ENCODE measurements at places on chromosomes 6 and 20.

- no peak for DNase-seq
Measured at GRCh38 chr6:21208081-21208795, 385.3 kb upstream of the SOX4 start.

DNA sequence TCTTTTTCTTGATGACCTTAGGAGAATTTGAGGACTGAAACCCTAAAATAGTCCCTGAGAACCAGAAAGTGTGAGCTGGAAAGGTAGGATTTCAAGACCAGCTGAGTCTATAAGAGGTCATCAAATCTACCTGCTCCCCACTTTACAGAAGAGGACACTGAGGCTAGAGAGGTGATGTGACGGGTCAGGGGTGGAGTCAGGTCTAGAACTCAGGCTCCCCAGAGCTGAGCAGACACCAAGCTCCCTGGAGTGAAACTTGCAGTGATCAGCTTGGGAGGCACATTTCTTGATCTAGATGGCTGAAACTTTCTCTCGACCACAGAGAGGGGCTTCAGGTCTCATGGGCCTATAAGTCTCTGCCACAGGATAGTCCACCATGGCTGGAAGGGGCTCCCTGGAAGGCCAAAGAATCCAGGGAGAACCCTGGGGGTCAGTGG, 55.1 kb downstream of the HNF4A start:
- DNase-seq = no peak

DNA sequence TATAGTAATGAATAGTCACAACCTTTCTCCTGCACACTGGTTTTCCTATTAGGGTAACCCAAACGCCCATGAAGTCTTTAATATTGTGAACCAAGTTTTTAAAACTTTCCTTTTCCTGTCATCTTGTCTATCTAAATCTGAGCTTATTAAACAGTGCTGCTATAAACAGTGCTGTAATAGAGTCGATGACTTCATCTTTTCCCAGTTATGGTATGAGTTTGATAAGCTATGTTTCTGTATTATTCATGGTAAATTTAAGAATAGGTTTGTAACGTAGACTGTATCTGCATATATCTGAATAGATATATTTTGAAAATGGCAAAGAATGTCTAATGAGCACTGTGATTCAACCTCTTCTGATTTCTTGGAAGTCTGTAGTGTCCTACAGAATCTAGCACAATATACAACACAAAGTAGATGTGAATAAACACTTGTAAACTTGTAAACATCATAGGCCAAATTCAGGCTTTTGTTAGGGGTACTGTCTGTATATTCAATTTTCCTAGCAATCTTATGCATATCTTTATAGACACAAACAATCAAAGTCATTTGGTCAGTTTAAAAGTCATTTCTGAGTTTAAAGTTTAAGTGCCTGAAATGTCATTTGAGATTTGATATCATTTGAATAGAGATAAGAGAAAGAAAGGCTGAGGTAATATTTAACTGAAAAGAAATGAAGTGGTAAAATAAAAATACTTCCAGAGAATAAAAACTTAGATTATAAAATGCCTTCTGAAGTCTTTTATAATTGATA, 155.5 kb downstream of the PTPRK start:
- no peak for DNase-seq

- DNase-seq = no peak
Measured at GRCh38 chr6:8006208-8006607, 58.0 kb downstream of the BLOC1S5 start.

GRCh38 chr6:782141-782540, 89.2 kb upstream of the EXOC2 start:
- DNase-seq = no peak

DNA sequence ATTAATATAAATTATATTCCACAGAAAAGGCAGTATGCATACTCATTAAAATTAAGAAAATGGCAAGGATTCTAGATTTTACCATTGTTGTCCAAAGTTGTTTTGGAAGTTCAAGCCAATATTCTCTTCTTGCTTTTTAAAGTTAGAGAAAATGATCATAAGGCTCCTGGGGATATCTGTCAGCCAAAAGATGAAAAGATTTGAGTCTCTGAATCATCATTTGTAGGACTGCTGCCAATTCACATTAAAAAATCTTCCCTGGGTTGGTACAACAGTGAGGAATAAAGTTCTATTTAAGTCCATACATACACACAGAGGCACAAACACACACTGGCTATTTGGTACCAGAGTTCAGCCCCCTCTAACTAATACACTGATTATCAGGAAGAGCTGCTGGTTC, 620.1 kb downstream of the COL12A1 start:
- no peak for DNase-seq

- DNase-seq = no peak
Measured at GRCh38 chr20:44990425-44990824, 24.1 kb downstream of the STK4 start.

DNA sequence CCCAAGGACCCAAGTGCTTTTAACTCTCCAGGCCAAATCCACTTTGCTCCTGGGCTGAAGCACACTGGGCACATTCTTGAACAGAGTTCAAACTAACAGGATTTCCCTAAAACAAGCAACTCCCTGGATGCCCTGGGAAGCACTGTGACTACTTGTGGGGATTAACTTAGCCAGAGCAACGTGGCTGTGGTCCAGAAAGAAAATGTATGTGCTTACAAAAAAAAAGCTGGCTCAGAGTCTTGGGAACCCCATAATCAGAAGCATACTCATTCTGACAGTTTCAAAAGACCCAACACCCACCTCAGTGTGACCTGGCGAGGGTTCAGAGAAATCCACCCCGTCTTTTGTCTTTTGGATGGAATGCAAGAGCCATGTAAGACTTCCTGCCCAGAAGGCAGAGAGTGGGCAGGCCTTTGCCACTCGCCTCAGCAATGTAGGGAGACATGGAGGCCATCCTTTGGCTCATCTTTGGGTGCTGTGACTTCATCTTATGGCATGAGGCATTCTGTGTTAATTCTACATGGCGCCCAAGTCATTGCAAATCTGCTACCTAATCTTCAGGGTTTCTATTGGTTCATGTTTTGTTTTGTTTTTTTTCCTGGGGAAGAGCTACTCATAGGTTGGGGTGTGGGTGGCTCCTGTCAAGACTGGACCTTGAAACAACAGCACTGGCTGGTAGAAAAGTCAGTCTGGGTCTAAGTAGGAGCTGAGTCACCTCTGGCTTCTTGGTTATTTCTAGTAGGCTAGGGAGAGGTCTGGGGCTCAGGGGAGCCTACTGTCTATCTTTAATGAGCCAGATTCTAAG, 248.6 kb upstream of the SUPT3H start:
- no peak for DNase-seq

- DNase-seq = no peak
Measured at GRCh38 chr20:24935766-24936525, 13.1 kb upstream of the CST7 start.

DNA sequence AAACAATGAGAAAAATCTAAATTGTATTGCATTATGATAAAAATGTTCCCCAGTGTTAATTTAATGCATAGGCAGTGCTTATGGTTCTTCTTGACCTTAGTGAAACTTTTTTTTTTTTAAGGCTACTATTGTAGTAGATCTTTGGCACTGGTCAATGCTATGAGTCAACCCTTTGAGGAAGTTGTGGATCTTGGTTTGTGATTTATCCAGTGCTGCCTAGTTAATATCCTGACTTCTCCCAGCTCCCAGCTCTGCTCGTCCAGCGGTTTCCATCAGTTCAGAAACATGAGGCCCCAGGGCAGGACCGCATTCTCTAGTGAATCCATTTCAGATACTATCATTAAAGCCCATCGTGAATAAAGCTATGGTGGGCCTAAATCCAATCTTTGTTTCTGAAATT, 364.5 kb upstream of the JARID2 start:
- no peak for DNase-seq

DNA sequence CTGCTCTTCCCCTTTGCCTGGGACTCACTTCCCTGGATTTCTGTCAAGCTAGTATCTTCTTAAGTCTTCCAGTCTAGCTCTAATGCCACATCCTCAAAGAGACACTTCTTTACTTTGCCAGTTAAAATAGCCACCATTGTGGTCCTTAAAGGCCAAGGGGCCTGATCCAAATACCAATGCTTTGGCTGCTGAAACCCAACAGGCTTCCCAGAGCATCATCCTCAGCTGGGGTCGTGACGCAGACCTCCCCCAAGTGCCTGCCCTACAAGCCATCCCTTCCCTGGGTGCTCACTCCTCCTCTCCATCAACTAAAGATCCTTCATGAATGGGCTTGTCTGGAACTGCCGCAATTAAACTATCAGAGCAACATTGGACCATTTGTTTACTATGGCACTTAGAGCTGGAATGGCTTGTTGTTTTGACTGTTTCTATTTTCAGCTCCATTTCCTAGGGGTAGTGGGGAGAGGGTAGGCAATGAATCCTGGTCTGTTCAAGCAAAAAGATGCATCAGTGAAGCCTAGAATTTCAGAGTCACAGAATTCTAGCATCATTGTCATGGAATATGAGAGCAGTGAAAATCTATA, 79.6 kb upstream of the SIRPA start:
- no peak for DNase-seq

- DNase-seq = no peak
Measured at GRCh38 chr6:168127384-168127868, 48.4 kb upstream of the FRMD1 start.

DNA sequence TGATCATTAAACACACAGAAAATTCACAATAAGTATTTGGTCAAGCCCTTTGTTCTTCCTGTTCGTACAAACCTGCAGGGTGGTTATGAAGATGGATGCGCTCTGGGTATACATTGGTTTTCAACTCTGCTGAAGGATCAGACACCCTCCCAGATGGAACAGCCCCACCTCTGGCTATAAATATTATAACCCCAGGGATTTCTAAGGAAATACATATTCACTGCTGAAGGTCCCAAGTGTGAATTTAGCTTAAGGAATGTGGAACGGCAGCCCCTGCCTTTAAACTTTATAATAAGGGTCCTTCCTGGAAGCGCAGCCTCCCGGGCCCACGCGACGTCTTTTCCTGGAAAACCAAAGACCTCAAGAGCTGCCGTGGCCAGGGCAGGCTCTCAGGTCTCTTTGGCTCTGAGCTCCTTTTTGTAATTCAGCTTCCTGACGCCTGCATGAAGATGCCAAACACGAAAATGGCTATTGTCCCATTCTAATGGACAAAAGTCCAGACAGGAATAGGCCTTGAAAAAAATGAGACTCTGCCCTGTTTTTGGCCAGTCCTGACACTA, 172.4 kb upstream of the SSTR4 start:
- no peak for DNase-seq

GRCh38 chr6:72769459-72770125, 147.7 kb downstream of the KCNQ5 start:
- DNase-seq = no peak

DNA sequence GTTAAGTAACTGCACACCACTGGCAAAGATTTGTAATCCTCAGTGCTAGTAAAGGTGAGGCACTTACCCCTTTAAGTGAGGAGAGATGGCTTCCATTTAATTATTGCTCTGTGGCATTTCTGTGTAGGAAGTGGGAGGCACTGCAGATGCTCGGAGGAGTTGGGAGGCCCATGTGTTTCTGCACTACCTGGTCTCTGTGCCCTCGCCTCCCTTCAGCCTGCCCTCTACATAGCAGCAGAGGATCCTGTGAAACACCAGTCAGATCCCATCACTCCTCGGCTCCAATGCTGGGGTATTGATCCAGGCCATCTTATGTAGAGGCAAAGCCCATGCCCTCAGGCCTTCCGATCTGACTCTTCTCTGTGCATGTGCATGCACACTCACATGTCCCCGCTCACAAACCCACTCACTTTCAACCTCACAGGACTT, 67.0 kb downstream of the SLX4IP start:
- no peak for DNase-seq

GRCh38 chr6:67615796-67616195, 1019.3 kb upstream of the ADGRB3 start:
- no peak for DNase-seq

GRCh38 chr6:137978252-137978896, 111.3 kb downstream of the TNFAIP3 start:
- no peak for DNase-seq

- no peak for DNase-seq
Measured at GRCh38 chr6:89216411-89216810, 747 bp downstream of the GABRR1 start.

GRCh38 chr6:168256940-168257339, 62.6 kb downstream of the DACT2 start:
- no peak for DNase-seq

DNA sequence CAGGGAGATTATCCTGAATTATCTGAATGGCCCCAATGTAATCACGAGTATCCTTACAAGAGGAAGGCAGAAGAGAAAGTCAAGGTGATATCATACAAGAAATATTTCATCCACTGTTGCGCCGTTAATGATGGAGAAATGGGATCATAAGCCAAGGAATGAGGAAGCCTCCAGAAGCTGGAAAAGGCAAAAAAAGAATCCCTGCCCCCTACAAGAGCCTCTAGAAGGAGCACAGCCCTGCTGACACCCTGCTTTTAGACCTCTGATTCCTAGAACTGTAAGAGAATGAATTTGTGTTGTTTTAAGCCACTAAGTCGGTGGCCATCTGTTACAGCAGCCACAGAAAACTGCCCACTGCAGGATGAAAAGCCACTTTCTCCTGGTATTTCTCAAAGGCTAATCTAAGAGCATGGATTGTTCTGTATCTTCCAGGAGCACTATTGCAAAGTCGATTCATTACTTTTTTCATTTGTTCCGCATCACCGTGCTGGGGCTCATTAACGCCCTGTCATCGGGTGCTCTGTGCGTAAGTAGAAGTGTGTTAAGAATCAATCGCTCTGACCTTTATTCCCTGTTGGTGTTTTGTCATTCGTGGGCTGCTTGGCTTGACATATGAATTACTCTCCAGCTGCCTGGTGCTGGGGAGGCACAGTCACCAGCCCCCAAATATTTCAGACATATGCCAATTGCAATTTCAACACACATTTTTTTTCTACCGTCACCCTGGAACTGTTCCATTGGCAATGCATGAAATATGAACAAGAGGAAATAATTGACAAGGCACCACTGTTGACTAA, 117.0 kb downstream of the PCSK2 start:
- DNase-seq = no peak

DNA sequence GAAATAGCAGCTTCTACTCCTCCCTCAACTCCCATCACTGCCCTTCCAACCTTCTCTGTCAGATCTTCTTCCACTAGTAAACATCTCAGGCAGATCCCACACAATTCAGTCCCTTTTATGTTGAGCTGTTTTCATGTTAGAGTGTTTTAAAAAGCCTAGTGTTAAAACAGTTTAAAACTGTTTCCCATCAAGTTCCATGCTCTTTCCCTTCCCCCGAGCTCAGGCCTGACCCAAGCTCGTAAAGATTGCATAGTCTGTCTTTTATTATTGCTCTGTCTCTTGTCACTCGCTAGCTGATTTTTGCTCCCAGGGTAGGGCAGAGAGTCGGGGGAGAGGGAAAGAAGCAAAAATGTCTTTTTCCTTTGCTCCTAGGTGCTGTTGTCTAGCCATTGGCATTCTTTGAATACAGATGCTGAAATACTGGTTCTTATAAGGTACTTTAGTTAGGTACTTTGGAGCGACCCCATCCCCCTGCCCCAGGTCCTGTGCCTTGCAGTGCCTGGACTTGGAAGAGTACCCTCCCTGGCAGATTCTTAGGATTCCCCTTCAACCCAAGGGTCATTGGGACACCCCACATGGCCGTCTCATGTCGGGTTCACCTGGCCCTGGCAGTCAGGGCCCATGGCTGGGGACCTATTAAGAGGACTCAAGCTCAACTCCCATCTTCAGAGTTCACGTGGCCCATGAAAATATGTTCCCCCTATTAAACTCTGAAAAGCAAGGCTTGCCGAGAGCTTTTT, 101.2 kb upstream of the ARMC2 start:
- no peak for DNase-seq
